ENCODE measurements at places on chromosomes 16 and 17. TPM values are rescaled to one million over a fixed set of nuclear protein-coding genes. Genes with fewer than 3 reads are reported as not detected.

DNA sequence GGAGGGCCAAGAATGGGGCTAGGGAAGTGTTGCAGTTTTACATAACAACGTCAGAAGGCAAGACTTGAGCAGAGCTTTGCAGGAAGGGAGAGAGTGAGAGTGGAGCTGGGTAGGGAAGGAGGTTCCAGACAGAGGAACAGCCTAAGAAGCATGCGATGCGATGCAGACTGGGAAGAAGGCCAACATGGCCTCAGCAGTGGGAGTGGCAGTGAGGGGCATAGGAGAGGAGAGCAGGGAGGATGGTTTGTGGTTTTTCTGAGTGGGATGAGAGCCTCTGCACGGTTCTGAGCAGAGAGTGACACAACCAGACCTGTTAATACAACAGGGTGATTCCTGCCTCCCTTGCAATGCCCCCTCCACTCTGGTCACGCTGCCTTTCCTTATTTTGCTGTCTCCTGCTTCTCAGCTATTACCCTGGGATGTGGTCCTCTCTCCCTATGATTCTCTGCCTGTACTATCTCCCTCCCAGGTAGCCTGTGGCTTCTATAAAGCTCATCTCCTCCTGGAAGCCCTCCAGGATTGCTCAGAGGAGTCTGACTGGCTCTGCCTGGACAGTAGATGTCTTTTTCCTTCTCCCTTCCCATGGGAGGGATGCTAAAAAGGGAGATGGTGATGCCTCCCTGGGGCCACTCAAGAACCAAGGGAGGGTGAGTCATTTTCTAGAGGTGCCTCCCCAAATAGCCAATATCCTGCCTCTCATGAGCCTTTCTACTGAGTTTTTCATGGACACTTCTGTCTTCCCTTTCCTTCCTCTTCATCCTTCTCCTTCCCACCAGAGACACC is 38.7 kb upstream of the NGFR start:
- H3K4me1 ChIP-seq = no peaks in the 10 kb centered on the region
- H3K36me3 ChIP-seq = no peaks in the 10 kb centered on the region
- H3K27me3 ChIP-seq = peaks cover 50% of the 10 kb centered on the region
- H3K4me3 ChIP-seq = no peak overlapping the region

DNA sequence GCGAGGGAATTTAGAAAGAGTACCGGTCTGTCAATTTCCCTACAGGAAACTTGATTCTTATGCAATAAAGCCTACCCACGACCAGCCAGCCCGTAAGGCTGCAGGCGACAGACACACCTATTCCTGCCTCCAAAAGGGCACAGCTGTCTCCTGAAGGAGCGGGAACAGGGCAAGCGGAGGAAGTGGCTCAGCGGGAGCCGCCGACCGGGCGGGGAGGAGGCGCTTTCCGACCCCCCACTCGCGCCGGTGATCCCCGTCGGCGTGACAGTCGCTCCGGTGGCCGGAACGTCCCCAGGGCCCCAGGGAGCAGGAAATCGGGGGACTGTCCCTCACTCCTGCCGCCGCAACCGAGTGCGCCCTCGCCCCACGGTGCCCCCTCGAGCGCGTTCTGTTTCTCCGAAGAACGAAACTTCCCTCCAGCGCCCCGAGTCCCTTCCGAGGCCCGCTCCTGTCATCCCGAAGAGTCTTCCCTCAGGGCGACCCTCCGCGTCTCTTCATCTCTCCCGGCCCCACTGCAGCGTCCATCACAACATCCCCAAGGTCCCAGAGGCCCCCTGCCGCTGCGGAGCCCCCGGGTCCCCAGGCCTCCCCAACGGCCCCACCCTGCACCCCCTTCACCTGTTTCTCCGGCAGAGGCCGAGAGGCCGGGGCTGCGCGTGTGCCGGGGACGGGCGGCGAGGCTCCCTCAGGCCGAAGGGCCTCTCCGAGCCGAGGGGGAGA is 421 bp downstream of the STAT3 start:
- H3K27me3 ChIP-seq = no peaks in the 10 kb centered on the region
- peak overlapping the region; percentile 97 for H3K4me3 ChIP-seq
- peak; percentile 47 for DNase-seq
- peaks cover 21% of the 10 kb centered on the region for H3K36me3 ChIP-seq
- peak overlapping the region; percentile 100 for H3K27ac ChIP-seq

DNA sequence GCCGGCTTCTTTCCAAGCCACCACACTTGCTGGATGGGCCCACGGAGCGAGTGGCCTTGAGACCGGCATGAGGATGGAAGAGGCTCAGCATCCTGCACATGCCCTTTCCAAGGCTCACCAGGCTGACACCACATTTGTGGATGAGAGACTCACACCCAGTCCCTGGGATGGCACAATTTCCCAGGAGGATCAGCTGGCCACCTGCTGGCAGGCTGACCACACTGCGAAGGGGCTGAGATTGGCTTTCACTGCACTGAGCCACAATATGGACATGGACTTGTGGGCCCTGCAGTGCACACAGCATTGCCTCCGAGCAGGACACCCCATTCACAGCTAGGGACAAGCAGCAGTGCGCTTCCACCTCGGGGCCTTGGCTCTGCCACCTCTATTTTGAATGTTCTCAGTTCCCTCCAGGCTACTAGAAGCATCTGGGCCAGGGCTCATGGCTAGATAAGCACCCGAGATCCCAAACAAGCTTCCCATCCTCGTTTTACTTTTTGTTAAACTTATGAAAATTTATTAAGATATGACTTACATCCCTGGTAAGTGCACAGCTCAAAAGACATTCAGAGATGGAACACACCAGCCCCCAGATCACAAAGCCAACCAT is 25.3 kb upstream of the KSR1 start:
- H3K27me3 ChIP-seq = no peaks in the 10 kb centered on the region
- H3K4me3 ChIP-seq = no peak overlapping the region
- no peaks in the 10 kb centered on the region for H3K4me1 ChIP-seq
- H3K27ac ChIP-seq = no peak overlapping the region
- H3K36me3 ChIP-seq = no peaks in the 10 kb centered on the region

DNA sequence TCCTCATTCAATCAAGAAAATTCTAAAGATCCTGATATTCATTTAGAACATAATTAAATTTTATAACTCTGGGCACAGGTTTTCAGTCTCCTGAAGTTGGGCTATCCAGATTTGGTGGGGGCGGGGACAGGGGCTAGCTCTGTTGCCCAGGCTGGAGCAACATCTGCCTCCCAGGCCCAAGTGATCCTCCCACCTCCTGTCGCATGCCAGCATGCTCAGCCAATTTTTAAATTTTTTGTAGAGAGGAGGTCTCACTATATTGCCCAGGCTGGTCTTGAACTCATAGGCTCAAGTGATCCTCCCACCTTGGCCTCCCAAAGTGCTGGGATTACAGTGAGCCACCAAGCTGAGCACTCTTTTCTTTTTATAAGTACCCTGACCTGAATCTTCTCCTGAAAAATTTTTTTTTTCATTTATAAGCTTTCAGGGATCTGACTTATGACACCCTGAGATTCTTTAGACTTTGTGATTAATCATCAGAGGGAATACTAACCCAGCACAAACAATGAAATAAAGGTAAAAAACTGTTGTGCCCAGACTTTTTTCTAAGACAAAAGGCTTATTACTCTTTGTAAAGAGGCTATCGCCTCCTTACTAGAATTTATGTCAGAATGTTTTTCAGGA is 62.6 kb downstream of the TUBD1 start:
- H3K36me3 ChIP-seq = peaks cover 3% of the 10 kb centered on the region
- peaks cover 80% of the 10 kb centered on the region for H3K4me1 ChIP-seq
- peak overlapping the region; percentile 88 for H3K27ac ChIP-seq

- H3K4me3 ChIP-seq = peak overlapping the region; percentile 93
- peaks cover 44% of the 10 kb centered on the region for H3K4me1 ChIP-seq
- H3K36me3 ChIP-seq = peaks cover 65% of the 10 kb centered on the region
- no peak for DNase-seq
- no peaks in the 10 kb centered on the region for H3K27me3 ChIP-seq
Measured at GRCh38 chr17:49708515-49709183, 885 bp upstream of the SLC35B1 start.

- peaks cover 2% of the 10 kb centered on the region for H3K36me3 ChIP-seq
- H3K4me3 ChIP-seq = no peak overlapping the region
- DNase-seq = peak; percentile 34
- H3K27me3 ChIP-seq = peaks cover 66% of the 10 kb centered on the region
- H3K27ac ChIP-seq = peak overlapping the region; percentile 35
Measured at GRCh38 chr17:14297161-14297851, 3.6 kb upstream of the HS3ST3B1 start.

DNA sequence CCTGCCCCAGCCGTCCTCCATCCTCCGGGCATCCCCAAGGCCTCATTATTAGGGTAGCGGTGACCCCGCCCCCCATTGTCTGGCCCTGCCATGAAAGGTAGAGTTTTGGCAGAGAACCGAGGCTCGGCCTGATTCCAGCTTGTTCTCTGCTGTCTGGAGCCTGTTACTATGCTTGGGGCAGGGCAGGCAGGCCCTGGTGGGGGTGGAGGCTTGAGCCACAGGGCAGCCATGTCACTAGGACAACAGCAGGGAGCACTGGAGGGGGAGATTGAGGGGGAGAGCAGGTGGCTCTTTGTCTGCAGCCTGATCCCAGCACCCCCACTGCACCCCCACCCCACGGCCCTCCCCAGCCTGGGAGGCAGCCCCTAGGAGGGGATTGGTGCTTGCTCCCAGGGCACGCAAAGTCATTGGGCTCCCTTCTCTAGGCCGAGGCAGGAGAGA is 15.4 kb downstream of the RHBDL3 start:
- H3K27me3 ChIP-seq = peaks cover 19% of the 10 kb centered on the region
- no peak overlapping the region for H3K27ac ChIP-seq
- no peaks in the 10 kb centered on the region for H3K36me3 ChIP-seq
- DNase-seq = no peak
- H3K4me3 ChIP-seq = no peak overlapping the region

GRCh38 chr17:81522491-81523401 is 5.4 kb upstream of the FSCN2 start:
- no peak overlapping the region for H3K27ac ChIP-seq
- H3K27me3 ChIP-seq = no peaks in the 10 kb centered on the region
- H3K36me3 ChIP-seq = no peaks in the 10 kb centered on the region

The PLEKHG4 gene
- 7.8 TPM for total RNA-seq

The ABCA10 gene
- 1.1 TPM for total RNA-seq

The TNFRSF17 gene
- 6.9 TPM for total RNA-seq

The IRX6 gene
- total RNA-seq = 0.18 TPM

The MOSMO gene
- 21.3 TPM for total RNA-seq

The HIGD1B gene
- not detected for total RNA-seq

The HOXB3 gene
- 2.6 TPM for total RNA-seq

The TNFRSF13B gene
- 316 TPM for total RNA-seq

The PLSCR3 gene
- 35.2 TPM for total RNA-seq

The CACNG1 gene
- not detected for total RNA-seq

The CDH3 gene
- total RNA-seq = not detected

All from activated B cell treated with CpG ODN at 0.5 μM for 24 hours (primary cell).